Stimulated activated effector memory CD8-positive, alpha-beta T cell treated with anti-CD3 and anti-CD28 coated beads, Interleukin-12 subunit alpha, Interleukin-12 subunit beta, amount 100 ng/mL, for 72 hours (primary cell): ENCODE measurements at places on chromosomes 13 and 19.

DNA sequence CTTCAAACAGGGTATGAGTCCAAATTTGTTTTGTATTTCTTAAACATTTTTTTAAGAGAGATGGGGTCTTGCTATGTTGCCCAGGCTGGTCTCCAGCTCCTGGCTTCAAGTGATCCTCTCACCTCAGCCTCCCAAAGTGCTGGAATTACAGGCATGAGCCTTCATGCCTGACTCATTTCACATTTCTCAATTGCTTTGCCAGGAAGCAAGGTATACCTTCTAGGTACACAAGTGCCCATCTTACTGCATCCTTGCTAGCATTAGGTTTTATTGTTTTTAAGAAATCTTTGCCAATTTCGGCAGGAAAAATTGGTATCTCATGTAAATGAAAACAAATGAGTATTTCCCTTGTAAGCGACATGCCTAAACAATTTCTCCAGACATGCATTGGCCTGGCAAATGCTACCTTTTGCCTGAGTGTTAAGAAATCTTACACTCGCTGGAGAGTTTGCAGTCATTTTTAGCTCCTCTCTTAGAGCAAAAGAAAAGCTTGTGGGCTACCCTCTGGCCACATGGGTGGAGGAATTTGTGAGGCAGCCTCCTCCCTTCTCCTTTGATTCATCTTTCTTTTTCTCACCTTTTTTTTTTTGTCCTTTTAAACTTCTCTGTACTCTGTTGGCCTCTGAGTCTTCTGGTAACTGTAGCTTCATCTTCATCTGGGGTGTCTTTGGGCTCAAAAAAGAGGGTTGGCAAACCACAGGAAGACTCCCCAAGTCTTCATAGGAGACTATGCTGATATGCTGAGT lies 33.0 kb downstream of the ACTL9 start:
- no peak for DNase-seq

DNA sequence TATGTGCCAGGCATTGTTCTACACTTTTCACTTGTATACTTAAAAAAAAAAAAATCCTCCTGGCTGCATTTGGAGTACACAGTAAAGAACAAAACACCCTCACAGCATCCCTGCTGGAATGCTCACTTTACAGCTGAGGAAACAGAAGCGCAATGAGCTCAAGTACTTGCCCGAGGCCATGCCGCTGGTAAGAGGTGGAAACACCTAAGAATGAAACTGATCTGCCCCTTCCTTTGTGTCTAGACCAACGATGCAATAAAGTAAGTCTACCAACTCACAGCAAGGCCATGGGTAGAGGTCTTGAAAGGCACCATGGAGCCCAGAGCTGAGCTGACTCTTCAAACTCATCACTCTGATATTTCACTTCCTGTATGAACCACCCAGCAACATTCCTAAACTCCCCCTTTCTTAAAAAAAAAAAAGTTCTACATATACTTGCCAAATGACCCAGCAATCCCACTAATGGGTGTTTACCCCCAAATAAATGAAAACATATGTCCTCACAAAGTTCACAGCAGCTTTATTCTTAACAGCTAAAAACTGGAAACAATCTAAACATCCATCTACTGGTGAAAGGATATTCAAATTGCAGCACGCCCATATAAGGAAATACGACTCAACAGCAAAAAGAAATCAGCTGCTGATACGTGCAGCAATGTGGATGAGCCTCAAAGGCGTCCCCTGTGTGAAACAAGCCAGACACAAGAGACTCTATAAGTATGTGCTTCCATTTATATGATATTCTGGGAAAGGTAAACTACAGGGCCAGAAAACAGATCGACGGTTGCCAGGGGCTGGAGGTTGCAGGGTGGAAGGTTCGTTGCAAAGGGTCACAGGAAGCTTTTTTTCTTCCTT lies 236.6 kb upstream of the MAB21L1 start:
- DNase-seq: no peak

DNA sequence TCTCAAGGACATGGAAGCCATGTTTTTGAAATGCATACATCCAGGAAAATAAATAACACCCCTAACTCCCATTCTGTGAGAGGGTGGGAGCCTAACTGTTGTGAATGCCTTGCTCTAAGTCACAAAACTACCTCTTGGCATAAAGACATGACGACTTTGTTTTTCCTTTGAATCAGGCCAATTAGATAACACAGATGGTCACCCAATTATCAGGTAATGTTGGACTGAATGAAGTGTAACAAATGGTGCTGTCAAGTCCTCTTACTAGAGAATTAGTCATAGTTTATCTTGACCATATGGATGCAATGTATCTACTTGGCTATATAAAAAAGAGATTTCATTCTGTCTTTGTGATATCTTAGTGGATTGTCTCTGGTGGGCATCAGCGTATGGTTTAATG lies 553.6 kb upstream of the ATXN8OS start:
- DNase-seq: no peak

- DNase-seq: no peak
Measured at GRCh38 chr13:52048516-52048915, 24.0 kb downstream of the UTP14C start.

- DNase-seq: no peak
Measured at GRCh38 chr13:74288361-74288911, 154.2 kb upstream of the KLF12 start.

DNA sequence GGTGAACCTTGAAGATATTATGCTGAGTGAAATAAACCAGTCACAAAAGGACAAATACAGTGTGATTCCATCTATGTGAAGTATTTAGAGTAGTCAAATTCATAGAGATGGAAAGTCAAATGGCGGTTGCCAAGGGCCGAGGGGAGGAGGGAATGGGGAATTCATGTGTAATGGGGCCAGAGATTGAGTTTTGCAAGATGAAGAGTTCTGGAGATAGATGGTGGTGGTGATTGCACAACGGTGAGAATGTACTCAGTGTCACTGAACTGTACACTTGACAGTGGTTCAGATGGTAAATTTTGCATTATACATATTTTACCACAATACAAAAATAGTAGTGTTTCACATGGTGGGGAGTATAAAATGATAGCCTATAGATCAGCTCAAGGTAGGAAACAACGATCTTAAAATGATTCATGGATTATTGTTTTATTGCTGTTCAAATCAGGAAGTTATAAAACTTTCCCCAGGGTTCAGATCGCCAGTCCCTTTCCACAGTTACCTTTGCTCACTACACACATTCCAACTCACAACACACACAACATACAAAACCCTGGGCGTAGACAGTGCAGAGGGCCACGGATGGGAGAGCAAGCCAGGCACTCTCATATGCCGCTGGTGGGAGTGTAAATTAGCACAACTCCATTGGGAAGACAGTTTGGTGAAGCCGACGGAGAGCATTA lies 219.9 kb downstream of the ZIC5 start:
- DNase-seq: no peak

- no peak for DNase-seq
Measured at GRCh38 chr19:37954421-37954874, 47.4 kb downstream of the SIPA1L3 start.

GRCh38 chr13:40963927-40964326 lies 55.2 kb downstream of the ELF1 start:
- no peak for DNase-seq

- no peak for DNase-seq
Measured at GRCh38 chr19:58453743-58454142, 2.3 kb downstream of the ZNF324B start.

- DNase-seq: peak; percentile 98
Measured at GRCh38 chr13:102845630-102846260, at the start of gene ERCC5. Gene ERCC5 (plus strand): TSS chr13:102846032. CDS start chr13:102846267, 235 bp downstream.

GRCh38 chr13:80901530-80901929 lies 560.6 kb upstream of the SPRY2 start:
- DNase-seq: no peak

DNA sequence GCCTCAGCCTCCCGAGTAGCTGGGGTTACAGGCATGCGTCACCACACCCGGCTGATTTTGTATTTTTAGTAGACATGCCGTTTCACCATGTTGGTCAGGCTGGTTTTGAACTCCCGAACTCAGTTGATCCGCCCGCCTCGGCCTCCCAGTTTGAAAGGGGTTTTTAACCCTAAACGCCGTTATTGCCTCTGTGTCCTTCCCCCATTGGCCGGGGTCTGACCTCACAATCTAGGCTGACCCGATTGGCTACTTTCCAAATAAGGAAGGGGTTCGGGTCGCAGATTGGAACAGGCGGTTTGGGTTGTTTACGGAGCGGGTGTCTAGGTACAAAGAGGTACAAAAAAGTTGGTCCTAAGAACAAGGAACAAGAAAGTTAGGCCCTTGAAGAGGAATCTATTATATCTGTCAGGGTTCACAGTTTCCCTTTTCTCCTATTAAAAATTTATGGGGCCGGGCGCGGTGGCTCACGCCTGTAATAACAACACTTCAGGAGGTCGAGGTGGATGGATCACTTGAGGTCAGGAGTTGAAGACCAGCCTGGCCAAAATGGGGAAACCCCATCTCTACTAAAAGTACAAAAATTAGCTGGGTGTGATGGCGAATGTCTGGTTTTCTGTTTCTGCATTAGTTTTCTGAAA lies 1.0 kb downstream of the ZNF253 start:
- peak; percentile 76 for DNase-seq

- peak; percentile 88 for DNase-seq
Measured at GRCh38 chr19:3132971-3133792, 2.7 kb upstream of the GNA15 start.

DNA sequence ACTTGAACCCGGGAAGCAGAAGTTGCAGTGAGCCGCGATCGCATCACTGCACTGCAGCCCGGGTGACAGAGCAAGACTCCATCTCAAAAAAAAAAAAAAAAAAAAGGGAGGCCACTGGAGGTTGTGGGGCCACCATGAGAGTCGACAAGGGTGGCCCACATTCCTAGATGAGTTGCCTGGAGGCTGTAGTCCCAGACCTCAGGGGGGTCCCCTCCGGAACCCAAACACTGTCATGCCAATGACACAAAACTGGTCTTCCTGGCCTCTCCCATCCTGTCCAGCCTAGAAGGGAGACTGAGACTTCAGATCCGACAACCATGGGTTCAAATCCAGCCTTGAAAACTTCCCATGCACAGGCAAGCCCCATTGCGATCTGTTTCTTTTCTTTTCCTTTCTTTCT lies 14.7 kb downstream of the SPC24 start:
- DNase-seq: no peak

DNA sequence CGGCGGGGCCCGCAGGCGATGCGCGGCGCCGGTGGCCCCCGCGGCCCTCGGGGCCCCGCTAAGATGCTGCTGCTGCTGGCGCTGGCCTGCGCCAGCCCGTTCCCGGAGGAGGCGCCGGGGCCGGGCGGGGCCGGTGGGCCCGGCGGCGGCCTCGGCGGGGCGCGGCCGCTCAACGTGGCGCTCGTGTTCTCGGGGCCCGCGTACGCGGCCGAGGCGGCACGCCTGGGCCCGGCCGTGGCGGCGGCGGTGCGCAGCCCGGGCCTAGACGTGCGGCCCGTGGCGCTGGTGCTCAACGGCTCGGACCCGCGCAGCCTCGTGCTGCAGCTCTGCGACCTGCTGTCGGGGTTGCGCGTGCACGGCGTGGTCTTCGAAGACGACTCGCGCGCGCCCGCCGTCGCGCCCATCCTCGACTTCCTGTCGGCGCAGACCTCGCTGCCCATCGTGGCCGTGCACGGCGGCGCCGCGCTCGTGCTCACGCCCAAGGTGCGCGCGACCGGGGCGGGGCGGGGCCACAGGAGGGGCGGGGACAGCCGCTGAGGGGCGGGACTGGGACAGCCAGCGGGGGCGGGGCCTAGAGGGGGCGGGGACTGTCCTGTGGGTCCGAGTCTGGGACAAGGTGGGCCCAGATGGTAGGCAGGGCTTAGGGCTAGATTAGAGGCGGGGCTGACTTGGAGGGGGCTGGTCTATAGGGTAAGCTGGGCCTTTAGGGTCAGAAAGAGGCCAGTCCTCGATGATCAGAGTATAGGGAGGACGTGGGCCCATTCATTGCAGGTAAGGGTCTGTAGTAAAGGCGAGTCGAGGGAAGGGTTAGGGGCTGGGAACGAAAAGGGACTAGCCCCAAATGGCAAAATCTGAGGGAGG lies 5.1 kb downstream of the GRIN2D start:
- peak; percentile 86 for DNase-seq

- DNase-seq: no peak
Measured at GRCh38 chr13:50576156-50576555, 267.3 kb downstream of the DLEU7 start.
